ENCODE measurements at places on chromosomes 2 and 18.

- DNase-seq, result no peak
Measured at GRCh38 chr18:434410-434809, 66.1 kb downstream of the COLEC12 start.

DNA sequence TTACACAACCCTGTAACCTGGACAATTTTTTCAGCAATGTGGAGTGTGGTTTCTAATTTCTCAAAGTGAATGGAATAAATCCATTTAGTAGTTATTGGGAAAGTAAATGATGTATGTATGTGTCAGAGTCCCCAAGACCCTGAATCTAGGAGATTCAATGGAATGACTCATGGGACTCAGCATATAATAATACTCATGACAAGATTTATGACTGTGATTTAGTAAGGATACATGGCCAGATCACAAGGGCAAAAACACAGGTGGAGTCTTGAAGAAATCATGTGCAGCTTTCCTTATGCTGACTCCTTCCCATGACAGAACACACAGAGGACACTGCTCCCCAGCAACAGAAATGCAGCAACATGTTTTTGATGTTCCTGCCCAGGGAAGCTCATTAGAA lies 1877.7 kb upstream of the LRRTM1 start:
- no peak for DNase-seq

DNA sequence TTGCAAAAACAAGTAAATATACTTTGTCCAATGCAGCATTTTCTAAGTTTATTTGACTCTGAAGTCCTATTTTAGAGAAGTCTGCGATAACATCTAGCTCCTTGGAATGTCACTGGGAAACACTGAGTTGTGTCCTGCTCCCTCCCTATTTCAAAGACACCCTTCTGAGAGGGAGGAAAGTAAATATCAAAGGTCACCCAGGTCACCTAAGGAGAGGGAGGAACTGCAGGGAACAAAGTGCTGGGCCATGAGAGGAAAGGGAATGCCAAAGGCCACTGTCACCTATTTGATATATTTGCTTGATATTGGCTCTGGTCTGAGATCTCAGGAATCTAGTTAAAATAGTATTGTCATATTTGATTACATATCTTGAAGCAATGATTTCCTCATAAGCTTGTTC lies 201.3 kb downstream of the GCA start:
- no peak for DNase-seq

DNA sequence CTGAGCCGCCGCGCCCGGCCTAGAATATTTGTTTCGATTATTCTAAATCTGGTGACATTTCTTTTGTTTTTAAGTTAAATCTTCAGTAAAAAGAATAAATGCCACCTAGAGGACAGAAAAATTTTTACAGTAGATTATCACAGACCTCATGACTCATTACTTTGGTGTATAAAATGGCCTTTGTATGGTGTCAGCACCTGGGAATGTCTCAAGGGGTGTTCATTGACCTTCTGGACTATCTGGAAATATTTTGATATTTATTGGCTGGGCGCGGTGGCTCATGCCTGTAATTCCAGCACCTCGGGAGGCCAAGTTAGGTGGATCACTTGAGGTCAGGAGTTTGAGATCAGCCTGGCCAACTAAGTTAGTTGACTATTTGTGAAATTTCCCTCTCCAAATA lies 30.3 kb upstream of the SLC30A6 start:
- DNase-seq, result no peak

GRCh38 chr2:71510196-71510807 lies 56.9 kb downstream of the DYSF start:
- peak; percentile 37 for DNase-seq

GRCh38 chr18:76131738-76132137 lies 363.3 kb downstream of the ZNF516 start:
- no peak for DNase-seq

- DNase-seq, result no peak
Measured at GRCh38 chr2:118925981-118926380, 16.0 kb upstream of the MARCO start.

DNA sequence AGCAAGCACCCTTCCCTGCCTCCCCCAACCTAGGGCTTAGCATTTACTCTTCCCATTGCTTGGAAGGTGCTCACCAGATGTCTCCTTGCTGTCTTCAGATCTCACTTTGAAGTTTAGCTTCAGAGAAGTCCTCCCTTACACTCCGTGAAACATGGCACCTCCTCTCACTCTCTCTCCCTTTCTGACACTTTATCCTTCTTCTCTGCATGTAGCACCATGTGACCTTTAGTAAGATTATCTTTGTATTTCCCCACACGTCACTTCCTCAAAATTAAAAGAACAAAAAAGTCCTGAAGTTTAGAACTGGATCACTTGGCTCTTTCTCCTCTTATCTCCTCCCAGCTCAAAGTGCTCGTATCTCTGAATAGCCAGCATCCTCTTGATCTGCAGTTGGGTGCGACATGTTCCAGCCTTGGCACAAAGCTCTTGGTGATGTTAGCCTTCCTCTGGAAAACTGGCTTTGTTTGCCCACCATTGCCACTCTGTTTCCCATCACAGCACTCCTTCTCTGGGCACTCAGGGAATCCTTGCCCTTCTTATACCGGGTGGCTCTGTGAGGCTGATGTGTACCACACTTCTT lies 40.6 kb upstream of the EPAS1 start:
- no peak for DNase-seq

- no peak for DNase-seq
Measured at GRCh38 chr2:120910956-120911951, 175.6 kb downstream of the GLI2 start.

DNA sequence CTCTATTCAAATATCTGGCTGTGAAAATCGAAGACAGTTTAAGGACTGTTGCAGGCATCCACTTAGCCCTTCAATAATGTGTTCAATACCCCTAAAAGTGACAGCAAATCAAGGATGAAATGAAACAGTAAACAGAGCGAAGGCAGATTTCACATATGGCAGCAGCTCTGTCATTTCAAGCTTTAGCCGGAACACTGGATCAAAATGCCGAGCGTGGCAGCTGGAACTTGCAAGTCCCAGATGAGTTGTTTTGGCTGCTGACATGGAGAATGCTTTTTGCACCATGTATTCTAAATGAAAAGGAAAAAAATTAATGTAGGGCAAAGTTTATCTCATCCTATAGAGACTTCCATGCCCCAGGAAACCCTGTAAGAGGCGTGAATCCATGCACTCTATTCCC lies 18.0 kb downstream of the LRRC30 start:
- no peak for DNase-seq

DNA sequence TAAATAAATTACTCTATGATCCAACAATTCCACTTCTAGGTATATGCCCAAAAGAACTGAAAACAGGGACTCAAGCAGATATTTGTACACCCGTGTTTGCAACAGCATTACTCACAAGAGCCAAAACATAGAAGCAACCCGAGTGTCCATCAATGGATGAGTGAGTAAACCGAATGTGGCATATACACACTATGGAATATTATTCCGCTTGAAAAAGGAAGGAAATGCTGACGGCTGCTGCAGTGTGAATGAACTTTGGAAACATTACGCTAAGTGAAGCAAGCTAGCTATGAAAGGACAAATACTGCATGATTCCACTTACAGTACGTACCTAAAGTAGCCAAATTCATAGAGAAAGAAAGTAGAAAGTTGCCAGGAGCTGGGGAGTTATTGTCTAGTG lies 32.2 kb downstream of the MREG start:
- DNase-seq, result no peak

GRCh38 chr18:48754993-48755473 lies 195.7 kb downstream of the SMAD7 start:
- DNase-seq, result no peak

- no peak for DNase-seq
Measured at GRCh38 chr2:29920631-29921559, 491 bp downstream of the ALK start.

- no peak for DNase-seq
Measured at GRCh38 chr18:33201509-33201926, 239.0 kb downstream of the CCDC178 start.

DNA sequence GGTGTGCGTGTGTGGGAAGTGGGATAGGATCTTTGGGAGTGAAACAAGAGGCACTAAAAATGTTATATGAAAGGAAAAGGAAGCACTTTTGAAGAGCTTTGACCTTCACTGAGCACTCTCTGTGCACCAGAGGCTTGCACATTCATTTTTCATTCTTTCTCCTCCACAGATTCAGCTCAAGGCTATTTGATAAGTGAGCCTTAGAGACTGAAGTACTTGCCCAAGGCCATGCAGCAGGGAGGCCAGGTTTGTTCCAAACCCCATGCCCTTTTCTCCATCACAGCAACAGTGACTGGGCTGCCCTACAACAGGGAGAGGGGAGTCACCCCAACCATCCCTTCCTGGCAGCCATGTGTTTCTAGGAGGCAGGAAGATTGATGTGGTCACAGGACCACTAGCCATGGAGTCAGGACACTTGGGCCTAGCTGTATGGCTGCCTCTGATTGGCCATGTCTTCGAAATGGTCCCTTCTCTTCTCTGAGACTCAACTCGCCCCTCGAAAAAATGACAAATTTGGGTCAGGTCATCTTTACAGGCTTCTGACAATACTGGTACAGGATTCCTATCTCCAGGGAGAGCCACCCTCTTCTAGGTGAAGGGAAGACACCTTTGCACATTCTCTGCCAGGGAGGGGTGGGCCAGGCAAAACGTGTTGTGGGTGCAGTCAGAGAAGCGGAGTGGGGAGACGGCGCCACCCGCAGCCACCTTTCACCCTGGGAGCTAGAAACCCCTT lies 123.5 kb upstream of the MYCN start:
- no peak for DNase-seq

- DNase-seq, result no peak
Measured at GRCh38 chr2:241300000-241300399, 15.5 kb downstream of the HDLBP start.

DNA sequence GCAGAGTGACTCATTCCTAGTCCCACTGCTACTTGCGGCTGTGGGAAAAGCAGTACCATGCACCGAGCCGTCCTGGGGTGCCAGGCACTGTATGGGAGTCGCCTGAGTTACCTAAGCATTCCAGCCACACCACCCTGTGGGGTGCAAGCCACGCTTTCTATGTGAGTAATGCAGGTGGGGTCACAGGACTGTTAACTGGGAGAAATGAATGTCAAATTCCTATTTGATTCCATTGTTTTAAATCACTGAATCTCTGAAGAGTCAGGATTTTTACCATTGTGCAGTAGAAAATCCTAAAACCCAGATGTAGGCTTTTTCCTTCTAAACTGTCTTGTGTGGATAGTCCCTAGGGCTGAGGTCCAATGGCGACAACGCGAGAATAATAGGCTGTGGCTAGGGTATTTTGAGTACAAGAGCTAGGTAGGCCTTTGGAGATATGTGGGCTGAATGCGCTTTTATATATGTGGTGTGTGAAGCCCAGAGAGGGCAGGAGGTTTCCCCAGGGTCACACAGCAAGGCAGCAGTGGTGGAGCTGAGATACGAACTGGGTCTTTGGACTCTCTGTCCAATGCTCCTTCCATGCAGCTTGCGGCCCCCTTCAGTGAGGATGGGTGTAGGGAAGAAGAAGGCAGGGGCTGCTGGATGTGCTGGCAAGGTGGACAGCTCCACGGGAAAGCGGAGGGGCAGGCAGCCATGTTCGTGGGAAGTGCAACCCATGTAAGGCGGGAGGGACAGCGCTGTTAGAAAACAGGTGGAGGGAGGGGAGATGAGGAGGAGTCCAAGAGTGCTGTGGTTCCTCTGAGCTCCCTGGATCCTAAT lies 83.2 kb downstream of the DDX1 start:
- DNase-seq, result no peak

GRCh38 chr2:12807907-12808810 lies 91.4 kb downstream of the TRIB2 start:
- no peak for DNase-seq

DNA sequence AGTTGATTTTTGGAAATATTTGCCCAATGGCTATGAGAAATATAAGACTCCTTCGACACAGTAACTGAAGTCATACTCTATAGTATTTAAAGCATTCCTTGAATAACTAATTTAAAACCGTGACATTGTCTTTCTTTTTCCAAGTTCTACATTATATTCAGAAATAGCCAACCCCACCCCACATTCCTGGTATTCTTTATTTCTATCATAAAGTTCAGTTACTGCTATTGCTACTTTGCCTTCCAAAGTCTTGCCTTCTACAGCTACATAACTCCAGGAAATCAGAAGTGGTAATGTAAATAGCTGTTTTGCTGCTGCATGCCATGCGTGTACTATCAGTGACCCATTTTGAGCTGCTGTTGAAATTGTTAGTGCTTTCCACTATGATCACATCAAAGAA lies 45.1 kb upstream of the SETBP1 start:
- DNase-seq, result no peak

DNA sequence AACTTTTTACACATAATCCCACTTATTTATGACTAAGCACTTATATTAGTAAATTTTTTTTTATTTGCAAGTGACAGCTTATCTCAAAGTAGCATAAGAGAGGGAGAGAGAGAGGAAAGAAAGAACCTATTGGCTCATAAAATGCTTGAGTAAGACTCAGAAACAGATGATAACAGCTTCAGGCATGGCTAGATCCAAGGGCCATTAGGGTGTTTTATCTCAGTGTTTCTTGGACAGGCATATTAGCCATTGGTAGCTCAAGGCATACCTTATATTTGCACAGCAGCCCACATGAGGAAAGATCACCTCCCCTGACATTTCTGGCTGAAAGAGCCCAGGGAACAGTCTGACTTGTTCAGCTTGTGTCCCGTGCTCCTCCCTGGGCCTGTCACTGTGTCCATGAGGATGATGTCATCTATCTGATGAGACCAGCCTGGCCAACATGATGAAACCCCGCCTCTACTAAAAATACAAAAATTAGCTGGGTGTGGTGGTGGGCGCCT lies 64.4 kb downstream of the IL1R2 start:
- DNase-seq, result no peak

GRCh38 chr2:126971481-126972278 lies 73.0 kb downstream of the TEX51 start:
- DNase-seq, result peak; percentile 31

DNA sequence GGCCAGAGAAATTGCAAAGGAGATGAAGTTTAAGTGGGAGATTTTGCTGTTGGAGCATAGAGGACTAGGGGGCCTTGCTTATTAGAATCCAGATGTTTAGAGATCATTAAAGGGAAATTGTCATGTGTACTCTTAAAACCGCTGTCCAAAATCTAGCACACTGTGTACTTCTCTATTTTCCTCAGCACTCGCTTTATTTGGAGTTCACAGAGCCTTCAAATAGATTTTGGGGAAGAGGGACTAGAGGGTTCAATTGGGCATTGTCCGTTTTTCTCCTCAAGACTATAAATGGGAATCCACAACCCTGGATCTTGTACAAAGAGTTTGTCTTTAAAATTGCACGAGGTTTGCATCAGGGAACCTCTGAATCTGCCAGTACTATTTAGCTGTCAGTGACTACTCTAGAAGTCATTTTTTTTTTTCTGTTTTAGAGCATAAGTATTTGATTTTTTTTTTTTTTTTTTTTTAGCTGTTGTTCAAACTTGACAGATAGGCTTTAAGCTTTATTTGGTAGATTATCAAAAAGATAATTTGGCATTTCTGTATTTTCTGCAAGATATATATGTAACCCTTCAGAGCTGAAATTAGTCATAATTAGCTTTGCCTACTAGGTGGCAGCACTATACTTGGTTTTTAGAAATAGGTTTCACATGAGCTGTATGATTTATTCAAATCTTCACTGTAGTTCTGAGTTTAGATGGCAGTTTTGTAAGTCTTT lies 14.2 kb downstream of the PMS1 start:
- DNase-seq, result no peak

GRCh38 chr2:240297256-240298116 lies 138.0 kb upstream of the GPC1 start:
- DNase-seq, result no peak

All from stimulated activated CD8-positive, alpha-beta memory T cell treated with anti-CD3 and anti-CD28 coated beads, Interleukin-7, amount 100 ng/mL, for 1 hour (primary cell).